ENCODE measurements at places on chromosomes 1 and 21.

DNA sequence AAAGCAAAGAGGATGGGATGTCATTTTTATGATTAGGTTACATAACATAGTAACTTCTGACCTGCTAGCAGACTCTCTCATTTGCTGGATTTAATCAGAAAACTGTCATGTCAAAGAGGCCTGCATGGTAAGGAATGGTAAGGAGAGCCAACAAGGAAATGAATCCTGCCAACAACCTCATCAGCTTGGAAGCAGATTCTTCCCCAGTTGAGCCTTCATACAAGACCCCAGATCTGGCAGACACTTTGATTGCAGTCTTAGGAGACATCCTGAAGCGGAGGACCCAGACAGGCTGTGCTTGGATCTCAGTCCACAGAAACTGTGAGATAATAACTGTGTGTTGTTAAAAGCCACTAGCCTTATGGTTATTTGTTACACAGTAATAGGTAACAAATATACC is 27.6 kb upstream of the MARK1 start:
- no peak for DNase-seq

- no peak for DNase-seq
Observed at GRCh38 chr1:98068016-98068415, 147.2 kb upstream of the DPYD start.

- no peak for DNase-seq
Observed at GRCh38 chr1:168273575-168273974, 7.1 kb upstream of the TBX19 start.

GRCh38 chr1:225685476-225686176 is 32.7 kb upstream of the ENAH start:
- no peak for DNase-seq

DNA sequence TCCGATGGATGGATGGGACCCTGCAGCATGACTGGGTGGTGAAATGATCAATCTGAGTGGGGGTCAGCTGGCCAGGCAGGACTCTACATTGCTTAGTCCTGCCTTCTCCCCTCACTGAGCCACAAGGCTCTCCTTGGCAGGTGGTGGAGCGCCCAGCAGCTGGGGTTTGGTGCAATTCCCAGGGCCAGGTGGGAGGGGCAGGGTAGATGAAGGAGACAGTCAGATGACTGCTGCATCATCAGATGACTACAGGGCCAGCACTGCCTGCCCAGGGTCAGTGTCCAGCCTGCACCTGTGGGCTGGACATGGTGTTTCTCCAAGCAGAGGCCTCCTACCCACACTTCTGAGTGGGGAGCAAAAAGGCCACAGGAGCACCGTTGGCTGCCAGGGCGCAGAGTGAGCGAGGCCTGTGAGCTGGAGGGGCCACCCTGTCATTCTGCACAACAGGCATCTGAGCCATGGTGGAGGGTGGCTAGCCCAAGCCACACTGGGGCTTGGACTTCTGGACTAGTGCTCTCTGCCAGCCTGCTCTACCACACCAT is 103.9 kb upstream of the EDN2 start:
- no peak for DNase-seq

DNA sequence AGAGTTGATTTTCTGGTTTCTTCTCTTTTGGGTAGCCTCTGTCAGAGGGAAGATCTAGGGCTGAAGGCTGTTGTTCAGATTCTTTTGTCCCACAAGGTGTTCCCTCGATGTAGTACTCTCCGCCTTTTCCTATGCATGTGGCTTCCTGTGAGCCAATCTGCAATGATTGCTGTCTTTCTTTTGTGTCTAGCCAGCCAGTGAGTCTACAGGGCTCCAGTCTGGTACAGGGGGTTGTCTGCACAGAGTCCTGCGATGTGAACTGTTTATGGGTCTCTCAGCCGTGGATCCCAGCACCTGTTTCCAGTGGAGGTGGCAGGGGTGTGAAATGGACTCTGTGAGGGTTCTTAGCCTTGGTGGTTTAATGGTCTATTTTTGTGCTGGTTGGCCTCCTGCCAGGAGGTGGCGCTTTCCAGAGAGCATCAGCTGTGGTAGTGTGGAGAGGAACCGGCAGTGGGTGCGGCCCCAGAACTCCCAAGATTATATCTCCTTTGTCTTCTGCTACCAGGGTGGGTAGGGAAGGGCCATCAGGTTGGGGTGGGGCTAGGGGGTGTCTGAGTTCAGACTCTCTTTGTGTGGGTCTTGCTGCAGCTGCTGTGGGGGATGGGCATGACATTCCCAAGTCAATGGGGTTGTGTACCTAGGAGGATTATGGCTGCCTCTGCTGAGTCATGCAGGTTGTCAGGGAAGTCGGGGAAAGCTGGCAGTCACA is 81.3 kb upstream of the C21orf91 start:
- no peak for DNase-seq

DNA sequence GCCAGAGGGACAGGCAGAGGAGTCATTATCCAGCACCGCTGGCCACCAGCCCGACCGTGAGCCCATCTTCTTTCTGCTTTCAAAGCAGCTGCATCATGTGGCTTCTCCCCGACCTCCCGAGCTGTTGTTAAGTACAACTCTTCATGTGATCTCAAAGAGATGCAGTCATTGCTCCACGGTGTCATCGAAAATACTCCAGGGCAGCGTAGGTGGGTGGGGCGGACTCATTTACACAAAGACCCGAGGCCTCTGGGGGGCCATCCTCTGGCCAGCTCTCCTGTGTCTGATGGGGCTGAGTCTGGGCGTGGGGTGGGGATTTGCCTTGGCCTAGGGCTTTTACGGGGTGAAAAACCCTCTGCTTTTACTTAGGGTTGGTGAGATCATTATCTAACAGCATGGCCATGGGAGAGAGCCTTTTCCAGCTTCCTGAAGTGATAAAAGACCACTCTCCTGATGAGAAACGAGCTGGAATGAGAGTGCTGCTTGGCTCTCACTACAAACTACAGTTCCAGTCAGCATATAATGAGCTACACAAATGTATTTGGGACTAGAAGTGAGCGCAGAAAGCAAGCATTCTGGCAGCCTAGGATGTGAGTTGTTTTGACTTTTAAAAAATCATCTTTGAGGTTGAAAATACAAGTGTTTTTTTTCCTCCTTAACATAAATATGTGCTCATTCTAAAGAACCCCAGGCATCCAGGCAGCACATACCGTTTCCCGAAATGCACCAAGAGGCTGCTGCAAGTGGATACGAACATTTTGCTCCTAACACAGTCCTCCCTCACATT is 165.0 kb downstream of the RHOU start:
- DNase-seq, result no peak

- DNase-seq, result peak; percentile 56
Observed at GRCh38 chr1:230826166-230826875, 42.0 kb downstream of the C1orf198 start.

- DNase-seq, result peak; percentile 82
Observed at GRCh38 chr1:234373064-234373958, at the start of gene COA6. Gene COA6, plus strand, starts transcription at chr1:234373456. Its CDS starts 11 bp downstream, at chr1:234373467.

DNA sequence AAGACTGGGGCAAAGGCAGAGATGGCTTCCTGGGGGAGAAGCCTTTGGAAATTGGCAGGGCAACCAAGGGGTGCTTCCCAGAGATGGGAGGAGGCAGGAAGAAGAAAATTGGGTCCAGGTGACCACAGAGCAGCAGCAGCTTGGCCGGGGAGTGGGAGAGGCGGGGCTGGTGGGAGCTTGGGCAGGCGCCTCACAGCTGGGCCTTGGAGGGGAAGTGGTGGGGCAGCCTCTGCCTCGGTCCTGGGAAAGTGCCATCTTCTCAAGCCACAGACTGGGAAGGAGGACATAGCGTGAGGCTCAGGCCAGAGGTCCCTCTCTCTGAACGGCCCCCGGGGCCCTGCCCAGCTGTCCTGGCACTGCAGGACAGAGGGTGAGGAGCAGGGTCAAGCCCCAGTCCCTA is 24.0 kb upstream of the WASF2 start:
- DNase-seq, result no peak

GRCh38 chr1:164780863-164781262 is 221.9 kb downstream of the PBX1 start:
- DNase-seq, result no peak

- DNase-seq, result no peak
Observed at GRCh38 chr1:185670187-185670627, 64.0 kb upstream of the HMCN1 start.

- no peak for DNase-seq
Observed at GRCh38 chr1:218351391-218352074, 6.4 kb downstream of the TGFB2 start.

- no peak for DNase-seq
Observed at GRCh38 chr1:235511470-235512240, 7.4 kb upstream of the B3GALNT2 start.

DNA sequence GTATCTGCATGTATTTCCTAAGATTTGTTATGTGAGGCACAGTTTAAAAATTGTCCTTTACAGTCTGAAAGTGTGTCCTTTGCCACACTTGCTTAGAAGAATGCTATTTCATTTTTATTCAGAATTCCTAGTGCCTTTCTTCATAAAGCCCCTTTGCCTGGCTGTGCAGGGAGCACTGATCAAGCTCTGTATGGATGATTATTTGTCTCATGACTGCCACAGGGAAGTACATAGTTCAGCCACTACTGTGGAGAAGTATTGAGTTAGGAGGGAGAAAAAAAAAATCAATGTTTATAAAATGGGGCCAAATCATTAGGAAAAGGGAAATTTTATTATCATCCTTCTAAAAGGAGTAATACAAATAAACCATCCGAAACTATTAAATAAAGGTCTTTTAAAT is 51.4 kb downstream of the LHX4 start:
- DNase-seq, result no peak

GRCh38 chr1:47688461-47689296 is 250.8 kb downstream of the FOXD2 start:
- DNase-seq, result peak; percentile 45

GRCh38 chr1:157252473-157252872 is 114.3 kb upstream of the ETV3 start:
- DNase-seq, result no peak
